ENCODE measurements at places on chromosomes 13 and 19.

DNA sequence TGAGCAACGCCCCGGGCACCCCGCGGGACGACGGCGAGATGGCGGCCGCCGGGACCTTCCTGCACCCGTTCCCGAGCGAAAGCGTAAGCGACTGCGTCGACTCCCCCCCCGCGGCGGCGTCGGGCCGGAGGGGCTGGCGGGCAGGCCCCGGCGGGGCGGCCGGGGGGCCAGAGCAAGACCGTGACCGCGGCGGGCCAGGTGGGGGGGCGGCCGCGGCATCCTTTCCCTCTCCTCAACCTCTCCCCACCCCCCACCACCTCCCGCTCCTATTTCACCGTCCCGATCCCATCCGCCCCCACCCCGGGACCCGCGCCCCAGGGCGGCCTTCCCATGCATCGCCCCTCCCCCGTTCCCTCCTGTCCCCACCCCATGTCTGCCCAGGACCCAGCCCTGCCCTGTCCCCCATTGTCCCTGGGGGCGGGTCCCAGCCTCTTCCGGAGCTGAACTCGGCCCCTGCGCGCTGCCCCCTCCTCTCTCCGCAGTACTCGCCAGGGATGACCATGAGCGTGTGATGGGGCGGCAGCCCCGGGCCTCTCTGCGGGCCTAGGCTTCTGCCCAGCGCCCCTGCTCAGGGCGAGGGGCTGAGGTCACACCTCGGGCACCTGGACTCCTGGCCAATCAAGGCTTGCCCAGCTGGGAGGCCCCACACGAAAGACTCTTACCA lies 4.1 kb downstream of the ISYNA1 start:
- DNase-seq: no peak

- DNase-seq: no peak
Observed at GRCh38 chr19:29876414-29876813, 64.6 kb downstream of the CCNE1 start.

DNA sequence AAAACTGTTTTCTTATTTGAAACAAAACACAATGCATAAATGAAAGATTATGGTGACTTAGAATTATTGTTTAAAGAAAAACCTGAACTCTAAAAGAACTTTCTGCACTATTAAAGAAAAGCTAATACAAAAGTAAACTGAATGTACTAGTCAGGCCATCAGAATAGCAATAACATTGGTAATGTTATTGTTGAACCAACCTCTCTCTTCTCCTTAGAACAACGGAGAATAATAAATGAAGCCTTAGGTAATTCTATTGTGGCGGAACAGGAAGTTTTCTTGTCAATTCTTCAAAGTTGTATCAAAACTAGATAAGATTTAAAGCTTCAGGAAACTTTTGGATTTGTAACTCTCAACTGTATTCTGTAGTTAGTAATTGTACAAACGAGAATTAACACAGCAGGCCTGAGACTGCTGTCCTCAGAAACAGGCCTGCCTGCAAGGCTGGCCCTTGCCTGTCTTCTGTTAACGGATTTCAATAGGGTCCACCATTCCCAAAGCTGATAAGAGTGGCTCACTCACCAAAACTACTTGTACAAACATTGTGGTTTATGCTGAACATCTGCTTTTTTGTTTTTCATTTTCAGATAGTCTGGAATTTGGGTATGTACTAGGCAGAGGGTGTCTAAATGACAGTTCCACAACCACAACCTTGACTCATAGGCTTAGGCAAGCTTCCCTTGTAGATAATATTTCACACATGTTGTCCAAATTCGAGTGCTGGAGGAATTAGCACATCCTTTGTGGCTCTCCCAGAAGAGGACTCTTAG lies 825.8 kb downstream of the GPC5 start:
- no peak for DNase-seq

DNA sequence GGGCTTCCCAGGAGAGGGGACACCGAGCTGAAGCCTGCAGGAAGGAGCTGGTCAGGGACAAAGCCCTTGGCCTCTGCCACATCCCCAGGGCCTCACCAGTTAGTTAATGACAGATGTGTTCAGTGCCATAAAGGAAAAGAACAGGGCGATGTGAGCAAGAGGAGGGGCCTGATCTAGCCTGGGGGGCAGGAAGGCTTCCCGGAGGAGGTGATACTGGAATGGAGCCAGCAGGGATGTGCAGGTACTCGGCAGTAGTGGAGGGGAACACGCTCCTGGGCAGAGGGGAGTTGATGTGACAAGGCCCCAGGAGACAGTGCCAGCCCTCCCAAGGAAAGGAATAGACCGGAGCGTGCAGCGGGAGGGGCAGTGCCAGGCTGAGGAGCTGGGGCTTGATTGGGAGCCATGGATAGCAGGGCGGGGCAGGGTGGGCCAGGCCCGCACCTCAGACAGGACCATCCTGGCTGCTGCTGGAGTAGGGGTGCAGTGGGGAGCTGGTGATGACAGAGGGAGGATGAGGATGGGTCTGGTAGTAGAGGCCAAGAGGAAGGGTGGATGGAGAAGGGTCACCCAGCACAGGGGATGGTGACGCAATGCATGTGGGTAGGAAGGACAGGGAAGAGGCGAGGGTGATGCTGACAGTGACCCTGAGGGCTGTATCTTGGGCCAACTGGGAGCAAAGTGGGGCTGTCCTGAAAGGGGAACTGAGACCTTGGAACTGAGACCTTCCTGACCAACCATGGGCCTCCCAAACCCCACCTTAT lies 4.1 kb downstream of the C19orf33 start:
- no peak for DNase-seq

DNA sequence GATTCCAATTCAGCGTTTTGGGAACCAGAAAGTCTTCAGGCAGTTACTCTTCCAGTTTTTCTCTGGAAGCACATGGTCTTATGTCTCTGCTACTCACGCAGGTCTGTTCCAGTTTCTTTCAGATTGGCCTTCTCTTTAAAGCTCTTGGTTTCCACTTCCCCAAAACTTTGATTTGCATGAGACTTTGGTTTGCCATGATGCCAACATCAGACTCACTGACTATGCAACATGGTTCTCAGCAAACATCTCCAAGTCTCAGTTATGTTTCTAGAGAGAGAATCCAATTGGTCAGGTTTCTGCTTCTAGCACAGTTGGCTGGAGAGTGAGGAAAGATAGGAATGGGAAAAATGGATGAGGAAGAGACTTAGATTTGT lies 3.1 kb downstream of the AKAP11 start:
- DNase-seq: no peak

GRCh38 chr13:44050450-44051063 lies 170.9 kb downstream of the LACC1 start:
- no peak for DNase-seq

GRCh38 chr13:114134944-114135610 lies 2.7 kb upstream of the RASA3 start:
- DNase-seq: no peak

- DNase-seq: no peak
Observed at GRCh38 chr13:63551731-63552130, 2136.1 kb upstream of the PCDH20 start.

- DNase-seq: no peak
Observed at GRCh38 chr19:50224986-50225747, 21.7 kb downstream of the MYH14 start.

- DNase-seq: no peak
Observed at GRCh38 chr19:55096061-55096701, 20.5 kb downstream of the EPS8L1 start.

- no peak for DNase-seq
Observed at GRCh38 chr13:102192858-102193257, 209.0 kb downstream of the FGF14 start.

- DNase-seq: no peak
Observed at GRCh38 chr19:13961826-13962698, 9.8 kb downstream of the DCAF15 start.

GRCh38 chr13:65841156-65841555 lies 1389.0 kb downstream of the PCDH9 start:
- DNase-seq: no peak

DNA sequence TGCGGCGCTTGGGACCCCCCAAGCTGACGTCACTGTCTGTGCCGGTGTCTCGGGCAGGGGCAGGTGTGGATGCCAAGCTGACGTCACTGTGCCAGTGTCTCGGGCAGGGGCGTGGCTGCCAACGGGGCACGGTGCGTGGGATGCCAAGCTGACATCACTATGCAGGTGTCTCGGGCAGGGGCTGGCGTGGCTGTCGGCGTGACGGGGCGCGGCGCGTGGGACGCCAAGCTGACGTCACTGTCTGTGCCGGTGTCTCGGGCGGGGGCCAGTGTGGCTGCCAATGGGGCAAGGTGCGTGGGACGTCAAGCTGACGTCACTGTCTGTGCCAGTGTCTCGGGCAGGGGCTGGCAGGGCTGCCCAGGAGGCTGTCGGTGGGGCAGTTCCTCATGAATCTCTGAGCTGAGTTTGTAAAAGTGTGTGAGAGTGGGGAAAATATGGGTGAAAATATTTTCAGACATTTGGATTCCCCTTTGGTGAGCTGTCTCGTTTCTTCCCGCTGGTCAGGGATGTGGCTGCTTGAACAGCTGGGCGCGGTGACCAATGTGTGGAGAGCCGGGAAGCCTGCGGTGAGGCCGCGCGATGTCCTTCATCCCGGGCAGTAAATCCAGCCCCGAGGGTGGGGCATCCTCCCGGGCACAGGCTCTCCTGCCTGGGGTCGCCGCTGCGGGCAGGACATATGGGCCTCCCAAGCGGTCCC lies 25.2 kb downstream of the MCF2L start:
- DNase-seq: no peak

DNA sequence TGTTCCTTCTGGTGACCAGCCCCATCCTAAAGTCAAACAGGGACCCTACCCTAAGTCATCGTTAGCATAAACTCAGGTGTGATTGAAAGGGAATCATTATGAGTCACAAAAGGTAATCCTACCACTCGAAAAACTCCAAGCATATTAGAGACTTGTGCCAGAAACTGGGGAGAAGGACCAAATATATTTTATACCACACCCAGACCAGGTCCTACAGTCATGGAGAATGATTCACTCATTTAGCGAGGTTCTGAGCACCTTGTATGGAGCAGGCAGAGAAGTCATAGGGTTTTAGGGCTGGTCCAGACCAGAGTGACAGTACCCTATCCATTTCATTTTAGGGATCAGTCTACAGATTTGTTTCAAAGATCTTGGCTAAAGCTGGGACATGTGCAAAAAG lies 149.5 kb downstream of the SLC7A1 start:
- no peak for DNase-seq

- DNase-seq: no peak
Observed at GRCh38 chr13:109840201-109840892, 54.0 kb upstream of the IRS2 start.

GRCh38 chr13:75764251-75764925 lies 128.3 kb downstream of the LMO7 start:
- DNase-seq: no peak

DNA sequence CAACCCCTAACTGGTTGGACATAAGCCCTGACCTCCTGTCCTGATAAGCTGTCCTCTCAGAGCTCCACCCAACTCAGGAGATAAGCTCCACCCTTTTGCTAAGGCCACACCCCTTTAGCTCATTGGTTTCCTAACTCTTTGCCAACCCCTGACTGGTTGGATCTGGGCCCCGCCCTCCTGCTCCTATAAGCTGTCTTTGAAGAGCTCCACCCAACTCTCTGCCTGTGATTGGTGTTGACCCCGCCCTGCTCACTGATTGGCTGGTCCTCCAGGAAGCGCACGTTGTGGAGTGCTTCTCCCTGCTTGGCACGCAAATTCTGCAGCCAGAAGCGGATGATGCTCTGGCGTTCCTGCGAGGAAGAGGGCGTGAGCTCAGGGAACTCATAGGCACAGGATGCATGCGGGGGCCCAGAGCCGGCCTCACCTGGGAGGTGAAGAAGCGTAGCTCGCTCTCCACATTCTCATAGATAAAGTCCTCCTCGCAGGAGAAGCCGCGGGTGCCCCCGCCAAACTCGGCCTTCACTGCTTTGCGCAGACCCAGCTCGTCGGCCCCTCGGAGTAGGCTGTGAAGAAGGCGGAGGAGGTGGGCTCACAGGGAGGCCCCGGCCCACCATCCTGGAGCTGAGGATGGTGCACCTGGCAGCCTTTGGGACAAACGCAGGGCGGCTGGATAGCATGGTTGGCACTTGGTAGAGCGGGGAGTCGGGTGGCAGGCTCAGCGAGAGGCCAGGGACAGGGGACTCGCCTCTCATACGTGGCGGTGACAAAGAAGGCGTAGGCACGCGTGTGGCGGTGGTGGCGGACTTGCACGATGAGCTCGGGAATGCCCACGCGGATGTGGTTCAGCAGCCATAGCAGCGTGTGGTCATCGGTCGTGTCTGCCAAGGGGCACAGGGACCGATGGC lies 1.7 kb downstream of the ANO8 start:
- DNase-seq: peak; percentile 34

DNA sequence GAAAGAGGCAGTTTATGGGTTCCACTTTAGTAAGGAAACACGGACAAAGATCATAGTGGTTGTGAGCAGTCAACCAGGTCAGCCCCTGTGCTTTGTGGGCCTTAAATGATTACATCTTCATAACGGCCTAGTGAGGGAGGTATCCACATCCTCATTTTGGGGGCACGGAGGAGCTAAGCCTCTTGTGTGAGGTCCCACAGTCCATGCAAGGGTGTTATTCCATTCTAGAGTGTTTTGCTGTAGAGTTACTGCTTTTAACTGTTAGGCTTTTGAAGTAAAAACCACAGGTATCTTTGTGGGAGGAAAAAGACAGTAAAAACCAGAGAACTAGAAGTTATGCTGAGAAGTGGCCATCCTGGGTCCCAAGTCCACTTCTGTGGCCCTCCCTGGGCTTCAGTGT lies 4.0 kb downstream of the NOP53 start:
- no peak for DNase-seq

GRCh38 chr13:73939603-73940002 lies 194.6 kb downstream of the KLF12 start:
- DNase-seq: no peak

DNA sequence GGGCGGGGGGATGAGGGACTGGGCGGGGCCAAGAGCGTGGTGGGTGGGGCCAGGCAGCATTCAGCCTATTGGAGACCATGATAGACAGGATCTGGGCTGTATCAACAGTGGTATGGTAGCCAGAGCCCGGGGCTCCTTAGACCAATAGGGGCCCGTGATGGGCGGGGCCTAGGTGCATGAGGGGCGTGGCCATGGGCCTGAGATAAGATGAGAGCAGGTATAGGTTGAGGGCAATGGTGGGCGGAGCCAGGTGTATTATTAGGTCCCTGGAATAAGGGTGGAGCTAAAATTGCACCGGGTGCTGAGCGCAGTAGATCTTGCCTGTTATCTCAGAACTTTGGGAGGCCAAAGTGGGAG lies 5.3 kb downstream of the ABCA7 start:
- peak; percentile 76 for DNase-seq

- no peak for DNase-seq
Observed at GRCh38 chr13:47671776-47672175, 329.3 kb downstream of the SUCLA2 start.

DNA sequence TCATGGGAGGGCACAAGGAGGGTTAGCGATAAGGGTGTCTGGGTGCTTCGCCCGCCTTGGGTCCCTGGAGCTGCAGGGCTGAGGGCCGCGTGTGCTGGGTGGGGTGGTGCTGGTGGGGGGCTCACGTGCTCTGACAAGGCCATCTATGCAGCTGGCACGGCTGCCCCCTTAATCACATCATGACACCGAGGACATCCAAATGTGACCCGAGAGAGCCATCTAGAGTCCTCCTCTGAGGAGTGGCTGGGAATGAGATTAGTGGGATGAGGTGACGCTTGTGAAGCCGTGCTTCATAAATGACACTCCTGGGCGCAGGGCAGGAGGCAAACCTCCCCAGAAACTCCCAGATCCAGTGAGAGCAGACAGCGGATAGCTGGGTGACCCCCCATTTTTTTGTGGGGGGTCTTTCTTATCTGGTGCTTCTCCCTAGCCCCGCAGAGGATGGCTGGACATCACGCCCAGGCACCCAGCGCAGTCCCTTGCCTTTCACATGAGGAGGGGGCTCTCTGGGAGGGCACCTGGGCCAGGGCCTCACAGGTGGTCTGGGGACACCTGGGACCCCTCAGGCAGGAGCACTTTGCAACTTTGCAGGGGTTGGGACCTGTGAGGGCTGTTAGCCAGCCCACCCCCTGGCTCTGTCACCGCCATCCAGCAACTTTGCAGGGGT lies 6.6 kb downstream of the FZR1 start:
- no peak for DNase-seq

- DNase-seq: no peak
Observed at GRCh38 chr19:39232708-39233107, 12.1 kb downstream of the IFNL3 start.

All from activated CD4-positive, alpha-beta T cell treated with anti-CD3 and anti-CD28 coated beads, Interleukin-2, amount 50 U/mL, for 1 hour (primary cell).